Umbilical cord (tissue), 2 donors: ENCODE measurements at places on chromosomes 7 and 10. TPM values are rescaled to one million over a fixed set of nuclear protein-coding genes. Genes with fewer than 3 reads are reported as not detected.
A peak's percentile ranks its signal among the peaks of the same experiment; 100 is the strongest.

The FXYD4 gene
- not detected for total RNA-seq

The SPDYE16 gene
- 3.6 TPM for total RNA-seq

GRCh38 chr10:33734393-33735155 lies 400.1 kb upstream of the NRP1 start:
- DNase-seq = no peak

GRCh38 chr10:52258799-52259425 lies 55.2 kb upstream of the DKK1 start:
- no peak for DNase-seq

DNA sequence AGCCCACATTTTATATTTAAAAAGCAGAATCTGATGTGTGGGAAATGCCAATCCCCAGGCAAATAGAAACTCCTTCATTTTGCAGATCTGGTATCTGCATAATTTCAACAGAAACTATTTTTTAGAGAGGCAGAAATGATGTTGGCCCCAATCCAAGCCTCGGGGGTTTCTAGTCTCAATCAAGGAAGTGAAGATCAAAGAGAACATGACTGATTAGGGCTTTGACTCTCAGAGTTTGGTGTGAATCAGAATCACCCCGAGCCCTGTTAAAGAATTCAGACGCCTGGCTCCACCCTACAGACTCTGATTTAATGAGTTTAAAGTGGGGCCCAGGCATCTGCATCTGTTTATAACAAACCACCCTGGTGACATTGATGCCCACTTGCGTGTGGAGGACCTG lies 36.7 kb upstream of the UBE2H start:
- DNase-seq = peak; percentile 28

- no peak for DNase-seq
Measured at GRCh38 chr10:88705958-88706357, at the start of gene LIPK. TSS of gene LIPK (plus strand) at chr10:88706249. CDS start at chr10:88724544, 18,295 bp downstream.

- DNase-seq = no peak
Measured at GRCh38 chr7:105890290-105890997, 14.0 kb upstream of the ATXN7L1 start.

DNA sequence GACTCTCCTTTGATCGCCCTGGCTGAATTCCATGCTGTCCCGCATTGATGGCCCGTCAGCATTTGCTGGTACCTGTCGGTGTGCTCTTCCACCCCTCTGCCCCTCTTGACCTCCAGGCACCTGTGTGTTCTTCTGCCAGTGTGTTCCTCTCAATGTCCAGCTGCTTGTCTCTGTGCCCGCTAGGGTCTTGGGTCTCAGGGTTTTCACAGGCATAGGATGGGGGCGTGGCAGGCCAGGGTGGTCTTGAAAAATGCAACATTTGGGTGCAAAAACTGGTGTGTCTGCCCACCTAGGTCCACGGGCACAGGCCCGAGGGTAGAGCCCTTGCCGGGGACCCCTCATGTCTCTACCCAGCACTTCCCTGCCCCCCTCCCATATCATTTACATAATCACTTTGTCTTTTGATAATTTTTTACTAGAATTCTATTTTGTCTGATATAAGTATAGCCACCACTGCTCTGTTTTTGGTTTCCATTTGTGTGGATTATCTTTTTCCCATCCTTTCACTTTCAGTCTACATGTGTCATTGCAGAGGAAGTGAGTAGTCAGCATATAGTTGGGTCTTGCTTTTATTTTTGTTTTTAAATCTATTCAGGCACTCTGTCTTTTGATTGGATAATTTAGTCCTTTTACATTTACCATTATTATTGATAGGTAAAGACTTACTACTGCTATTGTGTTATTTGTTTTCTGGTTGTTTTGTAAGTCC lies 46.6 kb upstream of the ADRA2A start:
- DNase-seq = no peak

- no peak for DNase-seq
Measured at GRCh38 chr7:41755096-41755495, 52.2 kb upstream of the INHBA start.

DNA sequence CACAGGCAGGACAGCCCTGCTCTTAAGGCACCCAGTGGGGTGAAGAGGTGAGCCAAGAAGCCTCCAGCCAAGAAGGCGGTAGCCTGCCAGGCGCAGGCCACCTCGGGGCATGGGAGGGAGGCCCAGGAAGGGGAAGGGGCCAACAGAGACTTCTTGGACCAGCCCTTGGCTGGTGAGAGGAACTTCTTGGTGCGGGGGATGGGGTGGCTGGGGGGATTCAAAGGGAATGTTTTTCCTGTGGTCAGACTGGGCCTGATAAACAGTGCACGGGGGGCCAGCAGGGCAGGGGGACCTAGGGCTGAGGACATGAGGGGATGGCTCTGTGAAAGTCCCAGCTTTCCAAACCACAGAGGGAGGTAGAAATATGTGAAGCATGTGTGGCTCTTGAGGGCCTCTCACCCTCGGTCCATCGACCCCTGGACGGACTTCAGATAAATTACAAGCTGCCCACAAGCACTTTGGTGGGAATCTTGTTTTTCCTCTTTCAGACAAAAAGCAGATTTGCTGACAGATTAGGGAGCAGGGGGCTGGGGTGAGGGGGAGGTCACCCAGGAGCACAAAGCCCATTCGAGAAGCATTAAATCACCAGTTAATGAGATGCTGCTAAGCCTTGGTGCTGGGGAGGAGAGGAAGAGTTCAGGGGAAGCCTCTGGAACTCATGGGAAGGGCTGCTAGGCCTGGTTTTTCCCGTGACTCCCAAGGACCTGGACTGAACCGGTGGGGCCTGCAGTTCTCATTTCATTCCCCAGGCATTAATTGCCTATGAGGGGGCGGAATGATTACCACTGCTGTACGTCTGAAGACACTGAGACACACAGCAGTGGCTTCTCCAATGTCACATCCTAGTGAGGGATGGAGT lies 11.3 kb downstream of the CRYGN start:
- peak; percentile 66 for DNase-seq

DNA sequence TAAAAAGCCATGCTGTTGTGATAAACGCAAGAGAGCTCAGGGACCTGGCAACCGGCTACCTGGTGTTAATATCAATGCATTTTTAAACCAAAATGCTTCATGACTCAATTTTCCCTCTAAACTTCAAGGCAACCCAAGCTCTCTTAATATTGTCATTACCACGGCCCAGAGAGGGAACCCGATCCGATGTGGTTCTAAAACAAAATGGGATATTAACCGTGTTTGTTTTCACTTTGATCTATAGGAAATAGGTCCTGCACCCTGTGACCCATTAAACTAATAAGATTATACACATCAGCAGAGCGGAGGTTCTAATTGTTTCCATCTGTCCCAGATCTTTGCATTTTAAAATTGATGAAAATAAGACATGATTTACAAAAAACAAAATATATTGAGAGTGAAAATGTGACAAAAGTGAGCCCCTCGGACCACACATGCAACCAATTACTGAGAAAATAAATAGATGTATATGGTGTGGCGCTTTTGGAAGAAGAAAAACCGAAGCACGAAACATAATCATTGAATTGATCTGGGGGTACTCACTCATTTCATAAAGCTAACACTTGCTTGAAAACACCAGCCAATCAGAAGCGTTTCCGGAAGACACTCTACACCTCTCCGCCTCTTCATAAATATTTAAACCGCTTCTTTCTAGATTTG lies 290.3 kb upstream of the NFE2L3 start:
- no peak for DNase-seq

GRCh38 chr10:44929356-44930255 lies 18.5 kb downstream of the TMEM72 start:
- DNase-seq = no peak

- DNase-seq = no peak
Measured at GRCh38 chr10:560314-560992, 129.0 kb downstream of the DIP2C start.

The KCNH2 gene
- 25.3 TPM for total RNA-seq

- DNase-seq = peak; percentile 82
Measured at GRCh38 chr10:87659571-87660483, at the start of gene PAPSS2. TSS of gene PAPSS2 (plus strand) at chr10:87659878. CDS start at chr10:87659982, 104 bp downstream.

The SLC26A4 gene
- 0.24 TPM for total RNA-seq

DNA sequence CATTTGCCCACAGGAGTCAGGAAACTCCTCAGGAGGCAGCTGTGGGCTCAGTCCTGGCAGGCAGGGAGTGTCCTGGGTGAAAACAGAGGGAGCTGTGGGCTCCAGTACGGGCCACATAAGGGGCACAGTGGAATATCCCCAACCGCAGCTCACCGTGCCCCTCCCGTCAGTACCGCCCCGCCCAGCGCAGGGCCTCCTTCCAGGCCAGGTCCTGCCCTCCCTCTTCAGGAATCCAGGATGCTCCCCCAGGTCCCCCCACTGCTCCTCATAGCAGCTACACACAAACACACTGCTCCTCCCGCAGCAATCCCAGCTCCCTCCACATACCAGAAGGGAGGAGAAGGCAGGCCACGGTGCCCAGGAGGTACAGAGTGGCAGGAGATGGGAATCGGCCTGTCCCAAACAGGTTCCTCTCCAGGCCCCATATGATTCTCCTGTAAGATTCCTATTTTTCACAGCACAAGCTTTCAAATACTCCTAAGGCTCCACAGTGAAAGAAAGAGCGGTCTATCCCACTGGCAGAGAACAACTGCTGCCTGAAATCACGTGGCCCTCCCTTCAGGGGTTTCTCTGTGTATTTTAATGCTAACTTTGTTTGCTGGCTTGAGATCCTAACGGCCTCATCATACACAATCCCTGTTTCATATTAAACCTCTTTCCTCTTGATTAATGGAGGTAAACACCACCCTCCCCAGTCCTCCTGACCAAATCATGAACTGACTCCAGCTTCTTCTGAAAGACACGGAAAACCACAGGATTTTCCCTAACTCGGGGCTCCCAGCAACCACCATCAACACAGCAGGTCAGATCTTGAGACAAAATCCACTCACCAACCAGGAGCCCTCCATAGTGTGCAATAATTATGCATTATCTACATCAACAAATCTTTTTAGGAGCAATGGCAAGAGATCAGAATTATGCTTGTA lies 178.7 kb downstream of the TNS3 start:
- DNase-seq = no peak

DNA sequence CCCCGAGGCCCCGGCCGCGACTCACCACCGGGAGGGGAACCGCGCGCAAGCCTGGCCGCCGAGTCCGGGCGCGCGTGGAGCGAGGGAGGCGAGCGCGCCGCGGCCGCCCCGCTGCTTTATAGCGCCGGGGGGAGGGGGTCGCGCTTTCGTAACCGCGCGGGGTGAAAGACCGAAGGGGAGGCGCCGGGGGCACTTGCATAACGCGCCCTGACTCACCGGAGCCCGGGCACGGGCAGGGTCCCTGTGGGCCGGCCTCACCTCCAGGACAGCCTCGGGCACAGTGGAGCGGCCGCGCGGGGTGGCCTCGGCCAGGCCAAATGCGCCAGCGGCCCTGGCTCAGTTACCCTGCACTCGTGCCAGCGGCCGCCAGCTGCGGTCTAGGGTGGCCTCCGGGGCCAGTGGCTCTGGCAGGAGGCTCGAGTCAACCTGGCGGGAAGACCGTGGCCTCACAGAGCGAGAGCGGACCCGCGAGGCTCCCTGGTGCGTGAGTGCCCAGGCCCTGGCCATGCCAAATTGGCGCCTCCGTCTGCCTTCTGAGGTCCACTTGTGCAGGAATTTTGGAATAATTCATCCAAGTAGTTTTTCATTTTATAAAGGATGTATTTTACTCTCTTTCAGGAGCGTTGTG lies at the start of gene RBP4:
RBP4 (minus strand) TSS at position 90 of the 628 bp plus-strand sequence. CDS start 207 bp downstream, outside the sequence.
- no peak for DNase-seq

GRCh38 chr7:16354573-16354972 lies 66.8 kb downstream of the CRPPA start:
- DNase-seq = no peak

The CTAGE8 gene
- total RNA-seq = 17.1 TPM

DNA sequence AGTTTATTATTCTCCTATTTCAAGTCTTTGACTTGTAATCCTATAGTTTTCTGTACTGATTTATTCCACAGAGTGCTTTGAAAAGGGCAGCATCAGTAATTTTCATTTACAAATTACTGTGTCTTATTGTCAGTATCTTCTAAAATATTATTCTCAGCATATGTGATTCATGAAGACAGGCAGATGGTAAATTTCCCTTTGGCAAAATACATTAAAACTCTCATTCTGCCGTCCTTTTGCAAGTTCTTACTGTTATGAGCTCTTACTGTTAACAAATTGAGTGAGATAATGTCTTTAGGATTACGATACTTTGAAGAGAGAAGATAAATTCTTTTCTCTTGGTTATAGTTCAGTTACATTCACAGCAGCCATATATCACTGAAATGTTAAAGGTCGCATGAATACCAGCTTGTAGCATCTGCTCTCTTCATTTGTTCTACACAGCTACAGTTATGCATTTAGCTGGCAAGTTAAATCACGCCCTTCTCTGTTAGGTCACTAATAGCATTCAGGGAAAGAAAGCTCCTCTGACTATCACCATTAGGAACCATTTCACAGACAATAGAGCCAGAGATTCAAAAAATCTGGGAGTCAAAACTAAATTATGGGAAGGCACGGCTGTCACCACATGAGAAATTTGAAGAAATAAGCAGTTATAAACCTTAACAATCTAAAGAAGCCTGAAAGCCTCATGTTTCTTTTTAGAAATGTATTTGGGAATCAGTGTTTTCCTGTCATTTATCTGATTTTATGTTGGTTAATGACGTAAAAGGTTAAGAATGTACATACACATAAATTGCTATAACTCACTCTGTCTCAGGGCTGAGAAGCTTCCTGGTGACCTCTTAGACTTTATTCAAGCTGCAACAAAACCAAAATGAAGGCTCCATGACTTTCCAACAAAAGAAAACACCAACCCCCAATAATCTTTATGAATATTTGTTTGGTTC lies 109.6 kb upstream of the SP4 start:
- DNase-seq = peak; percentile 53

The STK31 gene
- total RNA-seq = 2.6 TPM

The CBLL1 gene
- 20.0 TPM for total RNA-seq

DNA sequence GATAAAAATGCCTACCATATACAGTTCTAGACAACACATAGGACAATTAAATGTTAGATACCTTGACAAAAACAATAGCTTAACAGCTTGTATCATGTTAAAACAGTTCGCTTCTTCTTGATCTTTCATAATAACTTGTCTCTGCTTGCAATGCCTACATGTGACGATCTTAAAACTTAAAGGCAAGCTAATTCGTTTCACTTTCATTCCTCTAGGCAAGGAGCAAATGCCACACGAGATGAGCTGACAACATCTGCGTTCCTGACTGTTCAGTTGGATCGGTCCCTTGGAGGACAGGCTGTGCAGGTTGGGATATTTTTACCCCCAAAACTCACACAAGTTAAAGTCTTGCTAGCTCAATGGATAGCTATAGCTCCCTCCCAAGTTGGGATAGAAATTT lies 51.6 kb upstream of the ARL4A start:
- DNase-seq = peak; percentile 27

GRCh38 chr10:22658745-22659410 lies 55.5 kb downstream of the PIP4K2A start:
- no peak for DNase-seq

DNA sequence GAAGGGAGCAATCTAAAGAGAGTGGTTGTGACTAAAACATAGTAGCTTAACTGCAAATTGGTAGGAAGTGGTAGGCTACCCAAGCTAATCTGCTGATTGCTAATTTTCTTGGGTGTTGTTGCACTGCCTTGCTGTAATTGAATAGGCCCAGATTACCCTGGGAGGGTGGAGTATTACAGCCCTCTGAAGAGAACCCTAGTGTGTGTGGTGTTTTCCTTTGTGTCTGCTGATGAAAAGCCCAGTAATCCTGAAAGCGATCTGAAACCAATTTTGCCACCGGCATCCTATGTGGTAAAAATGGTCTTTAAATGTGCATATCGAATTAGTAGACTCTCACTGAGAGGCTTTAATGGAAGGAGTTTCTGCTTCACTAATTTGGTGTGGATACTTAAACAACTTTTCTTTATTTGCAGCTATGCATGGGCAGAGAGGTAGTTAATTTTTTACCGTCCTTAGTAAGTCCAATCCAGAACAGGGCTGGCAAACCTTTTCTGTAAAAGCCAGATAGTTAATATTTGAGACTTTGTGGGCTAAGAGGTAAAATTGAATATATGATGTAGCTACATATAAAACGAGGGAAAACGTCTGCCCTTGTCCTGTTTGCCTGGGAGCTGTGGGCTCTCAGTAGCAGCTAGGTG lies 92.5 kb downstream of the CSTF2T start:
- DNase-seq = no peak
